ENCODE measurements at places on chromosomes 11 and 22.

DNA sequence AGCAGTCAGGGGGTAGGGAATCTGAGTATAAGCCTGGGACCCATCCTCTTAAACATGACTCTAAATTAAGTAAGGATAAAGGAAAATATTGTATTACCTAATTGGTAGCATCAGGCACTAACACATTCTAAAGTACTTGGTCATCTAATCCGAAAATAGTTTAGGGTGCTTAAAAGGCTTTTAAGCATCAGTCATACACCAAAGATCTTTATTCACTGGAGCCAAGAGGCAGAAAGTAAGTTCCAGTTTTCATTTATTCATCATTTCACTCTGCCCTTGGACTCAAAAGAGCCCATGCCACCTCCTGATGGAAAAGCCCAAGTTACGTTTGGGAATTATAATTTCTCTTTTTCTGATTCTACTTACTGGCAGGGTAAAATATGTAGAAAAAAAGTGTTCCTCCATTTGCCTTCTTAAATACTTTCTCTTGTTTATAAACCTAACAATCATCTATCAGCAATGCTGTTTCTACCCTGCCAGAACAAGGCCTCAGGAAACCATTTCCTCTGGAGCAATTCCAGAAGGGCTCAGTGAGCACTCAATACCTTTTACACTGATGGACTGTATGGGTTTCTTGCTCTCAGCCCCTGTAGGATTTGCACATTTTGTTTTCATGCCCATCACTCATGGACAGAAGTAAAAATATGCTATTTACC is 120.1 kb upstream of the SLC5A12 start:
- peak; percentile 38 for DNase-seq

- DNase-seq = peak; percentile 90
These were observed 741 bp upstream of the TMEM179B start for GRCh38 chr11:62786318-62787004.

DNA sequence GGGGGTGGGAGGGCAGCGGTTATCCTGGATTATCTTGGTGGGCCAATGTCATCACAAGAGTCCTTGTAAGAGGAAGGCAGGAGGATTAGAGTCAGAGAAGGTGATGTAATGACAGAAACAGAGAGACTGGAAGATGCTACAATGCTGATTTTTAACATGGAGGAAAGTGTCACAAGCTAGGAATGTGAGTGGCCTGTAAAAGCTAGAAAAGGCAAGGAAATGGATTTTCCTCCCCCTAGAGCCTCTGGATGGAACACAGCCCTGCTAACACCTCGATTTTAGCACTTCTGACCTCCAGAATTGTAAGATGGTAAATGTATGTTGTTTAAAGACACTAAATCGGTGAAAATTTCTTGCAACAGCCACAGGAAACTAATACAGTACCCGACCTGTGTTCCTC is 109.3 kb downstream of the MN1 start:
- DNase-seq = no peak

GRCh38 chr22:21000987-21001600 is 824 bp downstream of the THAP7 start:
- no peak for DNase-seq

All from left hindlimb (tissue), 1 donor.